ENCODE measurements at places on chromosomes 6 and 20.

- DNase-seq = no peak
Observed at GRCh38 chr20:2338411-2339066, 42.2 kb upstream of the TGM6 start.

GRCh38 chr6:166221040-166221439 lies 53.4 kb upstream of the TBXT start:
- peak; percentile 51 for DNase-seq

DNA sequence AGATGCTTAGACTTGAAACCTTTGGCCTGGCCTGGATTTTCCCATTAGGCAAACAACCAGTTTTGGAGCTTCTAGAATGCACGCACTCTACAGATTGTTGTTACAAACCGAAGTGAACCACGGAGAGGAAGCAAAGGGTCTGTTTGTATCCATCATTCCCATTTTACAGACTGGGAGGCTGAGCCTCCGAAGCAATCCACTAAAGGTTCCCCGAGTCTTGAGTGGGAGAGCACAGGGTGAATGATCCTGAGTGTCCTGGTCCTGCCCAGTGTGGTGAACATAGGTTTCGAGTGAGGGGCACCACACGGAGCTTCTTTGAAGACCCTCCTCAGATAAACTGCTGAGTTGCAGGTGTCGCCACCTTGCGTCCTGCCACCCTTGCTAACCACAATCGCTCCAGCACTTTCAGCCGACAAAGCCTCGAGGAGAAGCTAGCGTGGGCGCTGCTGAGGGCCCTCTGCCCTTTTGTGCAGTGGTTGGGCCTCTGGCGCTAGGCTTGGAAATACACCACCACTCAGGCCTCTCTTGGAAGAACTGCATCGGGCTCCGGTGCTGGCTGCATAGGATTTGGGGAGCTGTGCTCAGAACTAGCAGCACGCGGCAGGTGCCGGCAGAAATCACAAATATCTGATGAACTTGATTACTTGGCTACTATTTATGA lies 1.4 kb upstream of the PRDM13 start:
- DNase-seq = no peak

DNA sequence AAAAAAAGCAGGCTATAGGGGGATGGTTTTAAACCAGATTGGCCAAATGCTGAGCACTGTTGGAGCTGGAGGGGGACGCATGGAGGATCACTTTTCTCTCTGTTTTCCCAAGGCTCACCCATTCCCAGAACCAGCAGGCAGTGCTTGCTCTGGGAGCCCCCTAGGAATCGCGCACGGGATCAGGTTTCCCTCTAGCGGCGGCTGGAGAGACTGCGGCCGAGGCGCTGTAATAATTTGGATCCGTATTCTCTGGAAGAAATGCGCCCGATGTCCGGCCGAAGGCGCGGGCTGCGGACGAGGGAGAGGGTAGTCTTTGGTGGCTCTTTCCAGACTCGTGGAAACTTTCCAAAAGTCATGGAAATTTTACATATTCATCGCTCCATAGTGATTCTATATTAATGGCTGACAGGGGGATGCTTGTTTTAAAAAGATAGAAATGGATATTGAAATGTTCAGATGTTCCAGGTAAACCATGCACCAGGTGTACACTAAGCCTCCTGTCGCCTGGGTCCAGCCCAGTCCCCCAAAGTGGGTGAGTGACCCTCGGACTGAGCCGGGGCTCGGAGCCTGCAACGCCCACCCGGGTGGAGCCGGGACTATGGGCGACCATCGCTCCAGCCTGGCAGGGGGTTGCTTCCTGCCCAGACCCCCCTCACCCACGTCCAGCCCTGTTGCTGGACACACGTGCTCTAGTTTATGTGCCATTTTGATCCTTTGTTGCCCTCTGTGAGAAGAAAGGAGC lies 78.7 kb upstream of the PHACTR3 start:
- peak; percentile 14 for DNase-seq

DNA sequence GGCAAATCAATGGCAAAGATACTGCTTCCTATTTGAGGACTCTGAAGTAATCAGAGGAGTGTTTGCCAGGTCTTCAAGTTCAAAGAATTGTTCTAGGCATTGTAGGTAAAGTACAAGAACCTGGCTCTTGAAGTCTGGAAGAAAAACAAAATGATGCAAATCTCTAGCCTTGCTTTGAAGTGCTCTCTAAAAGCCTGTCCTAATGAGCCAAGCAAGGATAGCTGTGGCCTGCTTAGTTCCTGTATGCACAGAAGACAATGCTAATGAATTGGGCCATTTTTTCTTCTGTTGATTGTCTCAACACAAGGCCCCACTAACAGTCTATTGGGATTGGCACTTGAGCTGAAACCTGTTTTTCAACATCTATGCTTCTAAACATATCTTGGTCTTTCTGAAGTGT lies 165.0 kb upstream of the POU3F2 start:
- DNase-seq = no peak

- DNase-seq = no peak
Observed at GRCh38 chr20:62452475-62453095, 23.2 kb downstream of the GATA5 start.

DNA sequence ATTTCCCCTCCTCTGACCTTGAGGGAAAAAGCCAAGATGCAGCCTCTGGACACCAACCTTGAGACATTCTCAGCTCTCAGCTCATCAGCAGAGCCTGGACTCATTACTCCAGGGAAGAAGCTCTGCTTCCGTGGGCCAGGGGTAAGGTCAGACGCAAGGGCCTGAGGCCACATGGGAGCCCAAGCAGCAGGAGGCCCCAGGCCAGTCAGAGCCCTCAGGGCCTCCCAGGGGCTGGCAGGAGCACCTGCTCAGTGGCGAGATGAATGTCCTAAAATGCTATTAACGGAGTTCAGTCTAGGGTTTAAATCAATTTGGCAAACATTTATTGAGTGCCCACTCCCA lies 208.6 kb downstream of the ERMARD start:
- DNase-seq = no peak

GRCh38 chr20:56630086-56630493 lies 984 bp downstream of the TFAP2C start:
- DNase-seq = no peak

DNA sequence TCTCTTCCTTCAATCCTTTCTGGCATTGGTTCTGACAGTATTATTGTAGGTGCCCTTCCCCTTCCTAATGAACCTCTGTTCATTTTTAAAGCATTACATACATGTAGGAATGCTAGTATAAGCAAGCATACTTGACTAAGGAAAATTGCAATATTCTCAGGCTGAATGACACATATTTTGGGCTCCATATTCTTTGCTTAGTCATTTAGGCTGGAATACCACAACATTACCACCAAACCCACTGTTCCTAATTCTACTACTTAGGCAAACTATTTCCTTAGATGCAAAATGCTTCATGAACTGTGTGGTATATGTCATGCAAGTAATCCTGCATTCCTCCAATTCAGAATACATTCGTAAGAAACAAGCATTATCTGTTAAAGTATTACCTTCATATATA lies 113.9 kb downstream of the PRDM1 start:
- DNase-seq = no peak

GRCh38 chr6:37182736-37183590 lies 13.0 kb downstream of the PIM1 start:
- peak; percentile 83 for DNase-seq

Data from CD4-positive, alpha-beta T cell treated with Interleukin-6 for 4 hours (primary cell).